Immature natural killer cell (primary cell): ENCODE measurements at places on chromosomes 4 and X. TPM values are rescaled to one million over a fixed set of nuclear protein-coding genes. Genes with fewer than 3 reads are reported as not detected.

- no peak overlapping the region for H3K4me3 ChIP-seq
- no peak overlapping the region for H3K27ac ChIP-seq
- H3K36me3 ChIP-seq = no peaks in the 10 kb centered on the region
- H3K4me1 ChIP-seq = peaks cover 1% of the 10 kb centered on the region
Measured at GRCh38 chr4:56692576-56692975, 11.5 kb upstream of the HOPX start.

DNA sequence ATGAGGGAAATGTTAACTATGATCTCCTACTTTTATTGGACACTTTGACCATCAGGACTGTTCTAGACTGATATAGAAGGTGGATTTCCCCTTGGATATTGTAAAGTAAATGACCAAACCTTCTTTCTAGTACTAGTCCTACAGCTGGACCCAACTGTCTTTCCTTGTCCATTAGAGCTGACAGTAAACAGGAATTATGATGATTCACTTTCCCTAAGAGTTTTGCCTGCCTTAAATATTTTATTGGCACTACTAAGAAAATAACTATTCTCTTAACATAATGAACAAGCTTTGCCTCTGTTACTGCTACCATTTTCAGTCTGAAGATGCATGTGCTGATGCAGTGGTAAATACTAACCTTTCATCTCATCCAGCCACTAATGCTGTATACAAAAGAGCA lies 915.4 kb downstream of the CENPC start:
- H3K4me3 ChIP-seq = no peak overlapping the region
- no peak overlapping the region for H3K27ac ChIP-seq
- no peak for DNase-seq
- no peaks in the 10 kb centered on the region for H3K36me3 ChIP-seq

TMSB15A gene
- 0.92 TPM for polyA plus RNA-seq

DNA sequence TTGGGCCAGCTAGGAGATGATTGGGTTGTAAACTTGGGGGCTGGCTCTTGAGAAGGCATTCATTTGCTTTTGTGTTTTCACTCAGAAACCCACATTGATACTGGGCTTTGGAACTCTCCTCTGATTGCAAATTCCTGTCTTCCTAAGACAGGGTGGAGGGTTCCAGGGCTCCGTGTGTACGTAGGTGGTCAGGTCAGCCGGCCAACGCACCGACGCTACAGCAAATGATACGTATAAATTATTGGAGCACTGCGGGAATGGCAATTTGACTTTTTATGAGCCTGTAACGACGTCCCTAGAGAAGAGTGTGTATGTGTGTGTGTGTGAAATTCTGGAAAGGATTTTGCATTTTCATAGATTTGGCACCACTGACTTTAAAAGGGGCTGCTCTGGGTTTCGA lies 236.9 kb downstream of the SHOX start:
- no peak overlapping the region for H3K27ac ChIP-seq
- no peaks in the 10 kb centered on the region for H3K36me3 ChIP-seq
- H3K27me3 ChIP-seq = peaks cover 2% of the 10 kb centered on the region
- H3K4me3 ChIP-seq = no peak overlapping the region

DNA sequence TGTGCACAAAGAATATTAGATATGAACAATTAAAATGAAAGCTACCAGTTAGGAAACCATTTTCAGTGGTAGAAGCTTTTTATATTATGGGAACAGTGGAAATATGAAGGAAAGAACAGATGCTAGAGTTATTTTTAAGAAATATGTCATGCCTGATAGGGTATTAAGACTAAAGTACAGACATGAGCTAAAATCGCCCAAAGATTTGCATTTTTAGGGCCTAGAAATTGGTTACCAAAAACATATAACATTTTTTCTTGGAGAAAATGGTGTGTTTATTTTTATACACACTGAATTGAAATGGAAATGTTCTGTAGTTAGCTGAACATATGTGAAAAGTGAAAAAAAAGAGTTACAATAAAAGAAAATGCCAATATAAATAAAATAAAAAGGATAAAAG lies 441.9 kb downstream of the TLL1 start:
- H3K4me1 ChIP-seq = no peaks in the 10 kb centered on the region
- DNase-seq = no peak
- H3K4me3 ChIP-seq = no peak overlapping the region
- H3K27me3 ChIP-seq = no peaks in the 10 kb centered on the region
- H3K36me3 ChIP-seq = no peaks in the 10 kb centered on the region
- no peak overlapping the region for H3K27ac ChIP-seq

CHRDL1 gene
- polyA plus RNA-seq = not detected

GRCh38 chr4:101200561-101200960 lies 146.8 kb downstream of the PPP3CA start:
- no peaks in the 10 kb centered on the region for H3K36me3 ChIP-seq
- H3K27ac ChIP-seq = no peak overlapping the region
- DNase-seq = no peak
- peaks cover 77% of the 10 kb centered on the region for H3K4me1 ChIP-seq
- no peaks in the 10 kb centered on the region for H3K27me3 ChIP-seq
- no peak overlapping the region for H3K4me3 ChIP-seq

HSFX4 gene
- polyA plus RNA-seq = not detected

- no peaks in the 10 kb centered on the region for H3K27me3 ChIP-seq
- peaks cover 26% of the 10 kb centered on the region for H3K36me3 ChIP-seq
- H3K27ac ChIP-seq = no peak overlapping the region
- H3K4me3 ChIP-seq = no peak overlapping the region
- no peaks in the 10 kb centered on the region for H3K4me1 ChIP-seq
Measured at GRCh38 chr4:8394061-8394519, 46.4 kb downstream of the ACOX3 start.

DNA sequence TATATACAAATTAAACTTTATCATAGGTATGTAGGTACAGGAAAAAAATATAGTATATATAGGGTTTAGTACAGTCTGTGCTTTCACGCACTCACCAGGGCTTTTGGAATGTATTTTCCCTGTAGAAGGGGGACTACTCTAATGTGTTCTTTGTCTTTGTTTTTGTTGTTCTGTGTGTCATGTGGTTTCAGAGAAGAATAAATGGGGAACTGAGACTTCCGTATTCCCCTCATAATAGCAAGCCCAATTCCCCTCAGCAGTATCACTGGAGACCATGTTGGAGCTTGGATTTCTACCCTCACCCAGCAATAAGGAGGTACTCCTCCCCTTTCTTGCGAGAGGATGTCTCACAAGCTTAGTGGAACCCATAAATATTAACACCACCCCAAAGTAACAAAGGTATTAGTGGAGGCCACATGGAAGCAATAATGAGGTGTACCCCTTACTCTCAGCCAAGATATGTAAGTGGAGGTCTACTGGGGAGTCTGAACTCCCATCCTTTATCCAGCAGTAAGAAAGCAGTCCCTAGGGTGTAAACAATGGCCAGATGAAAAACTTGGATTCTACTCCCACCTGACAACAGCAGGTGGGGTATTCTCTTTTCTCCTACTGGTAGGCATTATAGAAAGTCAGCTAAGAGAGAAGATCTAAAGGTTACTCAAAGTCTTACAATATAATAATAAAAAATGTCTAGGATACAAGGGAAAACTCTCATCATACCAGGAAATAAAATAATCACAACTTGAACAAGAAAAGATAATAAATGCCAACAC lies 805.4 kb upstream of the GALNTL6 start:
- DNase-seq = no peak
- H3K27ac ChIP-seq = no peak overlapping the region
- no peaks in the 10 kb centered on the region for H3K4me1 ChIP-seq

- H3K27ac ChIP-seq = no peak overlapping the region
- no peak for DNase-seq
- no peaks in the 10 kb centered on the region for H3K4me1 ChIP-seq
Measured at GRCh38 chrX:115719171-115719570, 158.2 kb downstream of the PLS3 start.

DNA sequence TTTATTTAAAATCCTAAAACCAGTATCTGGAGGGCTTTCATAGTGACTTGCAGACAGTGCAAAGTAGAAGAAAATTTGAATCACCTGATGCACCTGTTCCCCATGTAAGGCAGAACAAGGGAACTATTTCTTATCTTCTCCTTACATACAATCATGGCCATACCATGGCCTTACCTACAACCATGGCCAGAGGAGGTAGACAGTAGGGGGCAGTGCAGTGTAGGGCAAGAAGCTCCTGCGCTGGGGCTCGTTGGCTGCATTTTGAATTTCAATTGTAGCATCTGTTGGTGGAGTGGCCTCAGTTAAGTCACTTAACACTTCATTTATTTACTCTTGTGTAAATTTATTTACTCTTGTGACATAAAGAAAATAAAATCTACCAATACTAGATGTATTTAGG lies 33.0 kb downstream of the GALNTL6 start:
- DNase-seq = no peak
- H3K27me3 ChIP-seq = no peaks in the 10 kb centered on the region
- H3K27ac ChIP-seq = no peak overlapping the region
- H3K4me1 ChIP-seq = no peaks in the 10 kb centered on the region
- no peaks in the 10 kb centered on the region for H3K36me3 ChIP-seq

DNA sequence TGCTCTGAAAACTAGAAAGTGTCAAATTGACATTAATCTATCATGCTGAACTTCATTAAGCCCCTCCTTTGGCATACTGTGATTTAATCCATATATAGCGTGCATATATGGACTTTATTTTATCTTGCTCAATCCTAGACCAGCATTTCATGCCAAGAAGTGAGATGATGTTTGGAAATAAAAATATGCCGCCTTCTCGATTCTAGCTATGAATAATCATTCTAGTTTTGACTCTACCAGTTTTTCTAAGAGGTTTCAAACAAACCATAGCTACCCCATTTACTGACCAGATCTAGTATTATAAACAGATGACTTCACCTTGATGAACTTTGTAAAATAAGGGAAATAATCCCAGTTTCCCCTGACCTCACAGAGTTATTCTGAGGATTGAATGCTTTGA lies 95.0 kb downstream of the ARX start:
- H3K36me3 ChIP-seq = no peaks in the 10 kb centered on the region
- no peak overlapping the region for H3K27ac ChIP-seq
- DNase-seq = no peak
- H3K4me1 ChIP-seq = no peaks in the 10 kb centered on the region
- H3K27me3 ChIP-seq = no peaks in the 10 kb centered on the region

- peaks cover 6% of the 10 kb centered on the region for H3K27me3 ChIP-seq
- no peaks in the 10 kb centered on the region for H3K4me1 ChIP-seq
- DNase-seq = no peak
- no peak overlapping the region for H3K27ac ChIP-seq
- no peaks in the 10 kb centered on the region for H3K36me3 ChIP-seq
Measured at GRCh38 chr4:8110071-8110986, 48.3 kb downstream of the ABLIM2 start.

DNA sequence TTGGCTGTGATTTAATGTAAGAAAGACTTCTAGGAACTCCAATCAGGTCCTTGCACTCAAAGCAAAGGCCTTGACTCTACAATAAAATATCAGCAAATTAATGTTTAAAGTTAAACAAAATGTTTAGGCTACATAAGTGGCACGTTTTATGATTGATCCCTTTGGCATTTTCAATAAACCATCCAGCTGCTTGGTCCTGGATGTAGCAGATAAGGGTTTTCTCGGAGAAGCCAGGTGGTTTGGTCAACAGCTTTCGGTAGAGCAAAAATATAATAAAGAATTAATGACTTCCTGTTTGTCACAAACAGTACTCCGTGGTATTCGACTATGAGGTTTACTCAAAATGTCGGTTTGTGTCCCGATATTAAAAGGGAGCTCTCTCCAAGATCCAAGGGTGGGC lies 95.8 kb downstream of the GEMIN8 start:
- H3K36me3 ChIP-seq = no peaks in the 10 kb centered on the region
- H3K27ac ChIP-seq = no peak overlapping the region
- H3K4me3 ChIP-seq = no peak overlapping the region
- H3K27me3 ChIP-seq = peaks cover 6% of the 10 kb centered on the region
- DNase-seq = no peak
- peaks cover 3% of the 10 kb centered on the region for H3K4me1 ChIP-seq

DNA sequence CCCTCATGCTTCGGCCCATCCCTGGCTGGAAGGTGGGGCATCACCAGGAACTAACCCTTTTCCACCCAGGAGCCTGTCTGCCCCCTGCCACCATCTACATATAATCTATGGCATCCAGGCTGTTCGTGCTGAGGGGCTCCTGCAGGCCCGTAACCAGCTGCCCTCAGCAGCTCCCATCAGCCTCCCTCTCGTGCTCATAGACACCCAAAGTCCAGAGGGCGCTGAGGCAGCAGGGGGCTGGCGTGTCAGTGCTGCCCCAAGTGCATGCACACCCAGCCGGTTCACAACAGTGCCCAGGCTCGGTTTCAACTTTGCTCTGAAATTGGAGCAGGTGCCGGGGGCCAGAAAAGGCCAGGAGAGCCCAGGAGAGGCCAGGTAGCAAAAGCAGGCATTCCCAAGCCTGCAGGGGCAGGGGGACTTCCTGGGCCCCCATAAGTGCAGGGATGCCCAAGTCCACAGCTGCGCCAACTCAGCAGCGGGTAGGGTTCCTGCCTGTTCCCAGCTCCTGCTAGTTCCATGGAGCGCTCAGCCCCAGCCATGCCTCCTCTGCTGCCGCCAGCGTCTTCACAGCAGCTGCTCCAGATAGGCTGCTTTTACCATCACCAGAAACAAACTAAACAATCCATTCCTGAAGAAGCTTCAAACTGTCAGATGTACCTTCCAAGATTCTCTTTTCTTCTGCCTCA lies 558.2 kb upstream of the GNPDA2 start:
- H3K36me3 ChIP-seq = no peaks in the 10 kb centered on the region
- no peak for DNase-seq
- H3K27me3 ChIP-seq = no peaks in the 10 kb centered on the region
- H3K27ac ChIP-seq = no peak overlapping the region
- H3K4me3 ChIP-seq = no peak overlapping the region

DNA sequence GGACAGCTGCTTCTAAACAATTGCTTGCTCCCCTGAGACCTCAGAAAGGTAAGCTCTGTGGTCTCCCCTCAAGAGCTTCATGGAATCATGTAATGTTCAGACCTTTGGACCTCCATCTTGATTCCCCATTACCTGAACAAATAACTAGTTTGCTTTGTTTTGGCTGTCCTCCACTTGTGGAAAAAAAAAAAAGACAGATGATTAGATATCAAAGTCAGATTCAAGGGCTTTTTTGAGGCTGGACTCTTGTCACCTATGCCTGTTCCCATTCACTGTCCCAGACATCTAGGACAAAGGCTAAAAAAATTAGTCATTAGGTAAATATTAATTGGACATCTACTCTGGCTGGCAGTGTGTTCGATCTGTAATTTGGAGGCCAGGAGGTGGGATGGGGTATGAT lies 13.3 kb downstream of the TMEM255A start:
- H3K36me3 ChIP-seq = no peaks in the 10 kb centered on the region
- peaks cover 48% of the 10 kb centered on the region for H3K4me1 ChIP-seq
- H3K27ac ChIP-seq = no peak overlapping the region
